ENCODE measurements at places on chromosomes 1 and 21.
A peak's percentile ranks its signal among the peaks of the same experiment; 100 is the strongest.

DNA sequence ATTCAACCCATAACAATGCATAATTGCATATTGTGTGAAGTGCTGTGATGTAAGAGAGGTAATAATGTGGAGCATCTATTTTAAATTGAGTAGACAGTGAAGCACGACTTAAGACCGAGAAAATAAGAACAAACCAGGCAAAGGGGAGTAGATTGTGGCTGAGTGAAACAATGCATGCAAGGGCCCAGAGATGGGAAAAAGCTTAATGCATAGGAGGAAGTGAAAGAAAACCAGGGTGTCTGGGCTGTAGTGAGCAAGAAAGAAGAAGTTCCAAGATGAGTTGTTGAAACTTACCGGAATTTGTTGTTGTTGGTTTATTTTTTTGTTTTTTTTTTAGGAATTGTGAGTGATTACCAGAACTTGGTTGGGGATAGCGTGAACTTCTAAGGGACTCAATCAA lies 104.7 kb downstream of the SNX7 start:
- no peak for DNase-seq

GRCh38 chr1:214974002-214974401 lies 108.5 kb upstream of the KCNK2 start:
- no peak for DNase-seq

DNA sequence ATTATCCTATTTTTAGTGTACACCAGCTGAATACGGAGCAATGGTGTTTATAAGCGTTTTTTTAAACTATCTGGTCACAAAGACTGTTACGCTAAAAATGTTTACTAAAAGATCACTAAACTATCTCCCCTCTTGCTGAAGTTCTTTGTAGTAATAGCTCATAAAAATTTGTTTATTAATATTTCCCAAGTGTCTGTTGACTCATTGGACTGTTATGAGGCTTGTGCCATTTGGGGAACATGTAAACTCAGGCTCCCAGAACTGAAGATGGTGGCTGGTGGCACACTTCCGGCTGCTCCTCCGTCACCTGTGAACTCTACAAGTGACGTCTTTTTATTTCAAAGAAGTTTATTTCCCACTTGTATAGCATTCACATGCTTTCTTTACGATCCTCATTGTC lies 46.3 kb downstream of the AIDA start:
- no peak for DNase-seq

GRCh38 chr1:18217398-18218043 lies 109.9 kb downstream of the IGSF21 start:
- DNase-seq = no peak

DNA sequence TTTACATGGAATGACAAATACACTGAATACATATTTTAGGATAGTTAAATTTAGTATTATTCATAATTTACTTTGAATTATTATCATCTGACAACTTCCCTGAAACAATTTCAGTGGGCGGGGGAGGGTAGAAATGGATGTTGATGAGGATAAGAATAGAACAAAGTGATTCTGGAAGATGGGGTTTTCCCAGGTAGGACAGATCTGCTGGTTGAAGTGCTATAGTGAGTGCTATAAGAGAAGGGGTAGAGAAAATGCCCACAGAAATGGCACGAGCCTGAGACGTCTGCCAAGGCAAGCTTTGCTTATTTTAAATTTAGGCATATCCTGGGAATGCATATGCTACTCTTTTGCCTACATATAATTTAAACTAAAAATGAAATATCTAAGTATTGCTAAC lies 3.2 kb downstream of the CFH start:
- no peak for DNase-seq

DNA sequence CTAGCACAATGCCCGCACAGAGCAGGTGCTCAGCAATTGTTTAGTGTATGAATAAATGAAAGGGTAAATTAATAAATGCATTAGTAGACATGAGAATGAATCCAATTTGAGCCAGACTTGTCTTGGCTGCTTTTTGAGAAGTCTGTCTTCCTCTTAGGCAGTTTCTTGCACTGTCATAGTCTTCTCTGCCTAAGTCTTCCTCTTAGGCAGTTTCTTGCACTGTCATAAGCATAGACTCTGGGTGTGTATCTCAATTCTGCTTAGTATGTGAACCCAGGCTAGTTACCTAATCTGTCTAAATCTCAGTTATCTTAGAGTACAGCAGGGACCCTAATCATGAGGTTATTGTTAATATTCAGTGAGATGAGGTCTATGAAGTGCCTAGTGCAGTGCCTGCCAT lies 27.2 kb downstream of the NHLH2 start:
- DNase-seq = no peak

DNA sequence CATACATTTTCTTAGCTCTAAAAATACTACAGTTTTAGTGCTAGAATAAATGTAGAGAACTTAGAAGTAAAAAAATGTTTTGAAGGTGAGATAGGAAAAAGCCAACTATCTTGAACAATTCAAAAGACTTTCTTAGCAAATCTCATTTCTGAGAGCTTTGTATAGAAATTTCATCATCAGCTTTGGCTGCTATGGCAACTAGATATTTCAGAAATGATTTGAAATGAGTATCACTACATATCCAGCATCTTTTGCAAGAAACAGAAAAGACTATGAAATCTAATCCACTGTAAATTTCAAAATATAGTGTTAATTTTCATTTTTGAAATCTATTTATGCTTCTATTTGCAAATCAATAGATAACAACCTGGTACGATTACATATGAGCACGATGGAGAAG lies 57.7 kb downstream of the RGS7 start:
- no peak for DNase-seq

GRCh38 chr1:184297244-184297750 lies 89.5 kb upstream of the C1orf21 start:
- no peak for DNase-seq

GRCh38 chr1:15167386-15167785 lies 13.8 kb downstream of the TMEM51 start:
- DNase-seq = no peak

DNA sequence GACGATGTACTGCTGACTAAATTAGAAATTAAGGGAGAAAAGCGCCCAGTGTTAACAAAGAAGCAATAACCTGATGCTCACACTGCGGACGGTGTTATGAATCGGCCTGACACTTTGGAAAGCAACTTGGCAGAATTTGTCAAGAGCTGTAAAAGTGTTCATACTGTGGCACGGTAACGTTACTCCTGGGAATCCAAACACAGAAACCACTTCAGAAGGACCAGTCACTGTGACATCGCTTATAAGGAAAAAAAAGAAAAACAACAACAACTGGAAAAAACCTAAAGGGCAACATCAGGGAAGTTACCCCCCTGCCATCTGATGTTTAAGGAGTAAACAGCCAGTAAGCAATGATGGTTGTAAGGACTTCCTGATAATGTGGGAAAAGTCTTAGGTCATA lies 27.7 kb downstream of the CAPZB start:
- no peak for DNase-seq

DNA sequence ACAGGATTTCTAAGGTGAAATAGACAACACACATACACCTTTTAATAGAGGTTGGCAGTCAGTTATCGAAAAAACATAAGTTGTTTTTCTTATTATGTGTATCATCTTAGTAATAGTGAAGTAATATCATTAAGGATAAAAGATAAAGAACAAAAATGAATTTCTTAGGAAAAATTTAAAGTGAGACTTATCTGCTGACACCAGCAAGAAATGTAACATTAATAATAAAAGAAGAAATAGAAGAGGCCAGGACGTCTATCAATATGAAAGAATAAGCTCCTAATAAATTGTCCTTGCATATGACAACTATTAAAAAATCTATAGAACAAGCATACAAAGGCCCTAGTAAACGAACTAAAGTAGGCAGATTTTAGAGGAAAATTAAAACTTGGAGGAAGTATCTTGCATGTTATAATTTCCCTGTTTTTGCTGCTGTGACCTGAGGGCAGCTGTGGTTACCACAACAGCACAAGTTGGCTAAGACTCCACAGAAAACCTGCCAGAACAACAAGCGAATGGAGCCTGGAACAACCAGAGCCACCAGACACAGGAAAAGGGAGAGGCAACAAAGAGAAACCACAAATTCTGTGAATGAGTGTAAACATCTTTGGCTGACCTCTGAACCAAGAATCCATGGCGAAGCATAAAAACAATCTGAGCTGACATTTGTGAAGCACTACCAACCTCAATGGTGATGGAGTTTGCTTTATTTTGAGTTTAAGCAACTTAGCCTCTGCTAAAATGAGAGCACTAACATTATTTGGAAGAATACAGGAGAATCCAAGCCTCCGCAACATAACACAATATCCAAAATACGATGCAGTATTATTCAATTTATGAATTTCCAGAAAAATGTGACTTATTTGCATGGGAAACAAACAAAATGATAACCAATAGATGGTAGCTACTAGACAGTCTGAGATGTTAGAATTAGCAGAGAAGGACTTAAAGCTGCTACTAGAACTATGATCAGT lies 207.5 kb downstream of the KCNT2 start:
- DNase-seq = peak; percentile 75

GRCh38 chr1:172874950-172875349 lies 175.8 kb downstream of the TNFSF18 start:
- DNase-seq = no peak

- no peak for DNase-seq
These were observed 168.1 kb downstream of the TGFBR3 start for GRCh38 chr1:91717839-91718238.

GRCh38 chr1:48841461-48841860 lies 64.8 kb upstream of the BEND5 start:
- no peak for DNase-seq

GRCh38 chr1:226411619-226412018 lies 3.7 kb upstream of the PARP1 start:
- DNase-seq = no peak

DNA sequence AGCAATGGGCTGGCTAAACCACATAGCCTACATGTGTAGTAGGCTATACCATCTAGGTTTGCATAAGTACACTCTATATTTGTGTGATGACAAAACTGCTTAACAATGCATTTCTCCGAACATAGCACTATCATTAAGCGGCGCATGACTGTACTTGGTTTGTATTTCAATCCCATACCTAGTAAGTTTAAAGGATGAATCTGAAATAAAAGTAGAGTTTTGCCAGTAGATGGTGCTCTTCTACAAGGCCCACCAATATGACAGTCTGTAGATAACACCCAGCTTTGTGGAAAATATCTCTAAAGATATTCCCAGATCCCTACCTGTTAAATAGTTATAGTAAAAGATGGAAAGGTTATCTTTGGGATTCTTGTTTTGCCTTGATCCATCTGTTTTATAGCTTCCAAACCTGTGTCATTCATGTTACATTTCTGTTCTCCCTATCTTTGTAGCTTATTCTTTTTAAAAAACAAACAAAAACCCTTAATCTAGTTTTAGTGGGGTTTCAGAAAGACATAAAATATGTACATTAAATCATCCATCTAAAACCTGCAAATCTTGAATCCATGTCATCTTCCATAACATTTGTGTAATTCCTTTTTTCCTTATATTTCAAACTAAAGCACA lies 33.9 kb upstream of the ASPM start:
- peak; percentile 53 for DNase-seq

GRCh38 chr1:53971718-53972117 lies 25.6 kb downstream of the LRRC42 start:
- DNase-seq = no peak

DNA sequence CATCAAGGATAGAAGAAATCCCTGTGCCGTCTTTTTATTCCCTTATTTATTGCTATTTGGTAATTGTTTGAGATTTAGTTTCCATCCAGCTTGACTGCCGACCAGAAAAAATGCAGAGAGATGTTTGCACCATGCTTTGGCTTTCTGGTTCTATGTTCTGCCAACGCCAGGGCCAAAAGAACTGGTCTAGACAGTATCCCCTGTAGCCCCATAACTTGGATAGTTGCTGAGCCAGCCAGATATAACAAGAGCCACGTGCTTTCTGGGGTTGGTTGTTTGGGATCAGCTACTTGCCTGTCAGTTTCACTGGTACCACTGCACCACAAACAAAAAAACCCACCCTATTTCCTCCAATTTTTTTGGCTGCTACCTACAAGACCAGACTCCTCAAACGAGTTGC lies 99.0 kb downstream of the TGFB2 start:
- DNase-seq = no peak

- no peak for DNase-seq
These were observed 77.0 kb downstream of the ZMYM4 start for GRCh38 chr1:35345439-35345981.

- peak; percentile 43 for DNase-seq
These were observed 8.9 kb downstream of the PGBD2 start for GRCh38 chr1:248914796-248915381.

DNA sequence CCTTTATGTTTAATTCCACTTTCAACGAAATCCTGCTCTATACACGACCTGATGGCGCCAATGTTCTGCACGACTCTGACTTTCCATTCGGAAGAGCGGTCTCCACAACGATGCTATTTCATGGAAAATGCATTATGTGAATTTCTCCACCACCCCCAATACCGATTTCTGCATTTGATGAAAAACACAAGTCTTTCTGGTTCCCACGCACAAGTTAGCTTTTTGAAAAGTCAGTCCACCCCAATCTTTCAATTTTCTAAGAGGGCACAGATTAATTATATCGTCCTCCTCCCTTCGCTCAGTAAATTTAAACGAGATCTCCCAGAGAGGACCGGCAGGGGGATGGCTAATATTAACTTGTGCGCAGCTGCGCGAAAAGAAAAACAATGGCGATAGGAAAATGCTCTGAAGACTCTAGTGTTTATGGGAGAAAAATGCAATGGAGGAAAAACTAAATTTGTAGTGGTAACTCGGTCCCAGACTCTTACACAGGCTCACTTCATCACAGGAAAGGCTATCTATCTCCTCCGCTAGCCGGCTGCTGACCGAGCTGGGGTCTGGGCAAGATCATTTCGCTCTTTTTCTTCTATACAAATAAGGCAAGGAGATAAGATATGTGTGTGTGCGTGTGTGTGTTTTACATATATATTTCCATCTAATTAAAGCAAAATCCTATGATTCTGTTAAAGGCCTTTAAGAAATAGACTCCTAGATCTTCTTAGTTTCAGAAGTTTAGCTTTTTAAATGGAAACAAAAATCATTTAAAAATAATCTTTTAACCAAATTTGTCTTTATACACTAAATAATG lies 1.2 kb upstream of the LHX8 start:
- no peak for DNase-seq

GRCh38 chr1:97365026-97365425 lies 555.8 kb downstream of the DPYD start:
- no peak for DNase-seq

GRCh38 chr1:37047542-37047941 lies 13.2 kb upstream of the GRIK3 start:
- no peak for DNase-seq

DNA sequence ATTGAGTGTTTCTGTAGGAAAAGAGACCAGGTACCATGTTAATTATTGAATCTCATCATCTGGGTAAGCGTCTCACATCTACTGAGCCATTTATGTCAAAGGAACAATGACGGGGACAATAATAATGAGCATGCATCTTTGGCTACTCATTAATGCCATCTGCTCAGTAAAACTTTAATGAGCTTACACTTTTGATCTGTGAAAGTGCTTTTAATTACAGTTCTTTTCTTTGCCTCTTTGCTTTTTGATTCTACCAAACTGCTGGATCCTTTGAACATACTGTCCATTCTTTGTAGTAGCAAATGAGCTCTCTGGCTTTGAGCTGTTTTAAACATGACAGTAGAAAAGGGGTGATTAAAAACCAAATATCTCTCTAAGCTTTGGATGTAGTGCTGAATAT lies 181.2 kb upstream of the IVNS1ABP start:
- DNase-seq = no peak

GRCh38 chr1:110176299-110176956 lies 26.1 kb downstream of the SLC6A17 start:
- DNase-seq = peak; percentile 68

Data from DMS153 (cell line).